ENCODE measurements at places on chromosomes 5 and 9.

DNA sequence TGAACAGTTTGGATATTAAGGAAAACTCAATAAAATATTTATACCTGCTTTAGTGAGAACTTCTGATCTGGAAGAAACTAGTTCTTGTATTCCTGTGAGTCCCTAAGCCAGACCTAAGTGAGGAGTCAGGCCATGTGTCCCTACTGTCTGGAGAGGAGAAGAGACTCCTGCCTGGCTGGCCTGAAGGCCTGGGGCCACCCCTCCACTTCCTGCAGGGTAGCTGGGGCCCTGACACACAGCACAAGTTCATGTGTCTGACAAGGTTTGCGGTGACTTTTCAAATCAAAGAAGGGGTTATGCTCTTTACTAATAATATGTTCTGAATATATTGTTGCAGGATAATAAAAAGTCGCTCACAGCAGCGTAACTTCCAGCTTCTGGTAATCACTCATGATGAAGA, 16.1 kb upstream of the IL13 start:
- DNase-seq: no peak

DNA sequence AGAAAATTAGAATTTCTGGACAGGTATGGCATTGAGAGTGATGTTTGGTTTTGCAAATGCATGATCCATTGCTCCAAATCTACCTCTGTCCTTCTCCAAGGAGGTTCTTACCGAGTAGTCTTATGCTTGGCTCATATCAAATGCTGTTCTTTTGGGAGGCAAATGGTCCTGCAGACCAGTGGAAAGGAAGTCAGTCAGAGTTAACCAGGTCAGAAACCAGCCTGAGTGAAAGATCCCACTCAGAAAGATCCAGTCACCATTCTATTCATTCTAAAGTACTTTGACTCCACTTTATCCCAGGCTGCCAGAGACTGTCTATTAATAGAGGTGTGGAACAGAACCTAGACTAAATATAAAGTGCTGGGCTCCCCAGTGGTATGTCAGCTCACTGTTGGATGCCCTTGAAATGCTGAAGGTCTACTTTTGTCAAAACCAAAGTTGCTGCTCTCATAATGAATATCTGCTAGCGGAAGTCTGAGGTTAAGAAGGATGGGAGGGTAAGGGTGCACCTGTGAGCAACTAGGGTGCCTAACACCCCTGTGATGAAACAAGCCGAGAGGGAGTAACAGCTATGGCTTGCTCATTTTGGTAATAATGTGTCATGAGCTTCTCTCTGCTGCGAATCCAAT, 302.2 kb downstream of the ZNF608 start:
- no peak for DNase-seq

DNA sequence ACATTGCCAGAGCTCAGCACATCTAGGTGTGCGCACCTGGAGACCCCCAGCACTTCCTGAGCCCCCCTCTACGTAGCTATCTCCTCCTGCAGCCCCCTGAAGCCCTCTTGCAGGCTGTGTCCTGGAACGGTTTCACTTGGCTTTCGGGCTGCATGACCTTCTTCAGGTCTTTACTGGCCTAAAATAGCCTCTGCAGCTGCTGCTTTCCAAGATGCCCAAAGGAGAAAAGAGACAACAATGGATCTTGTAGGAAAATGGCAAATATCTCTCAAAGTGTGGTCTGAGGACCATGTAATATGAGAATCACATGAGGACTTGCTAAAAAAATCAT, 6.6 kb upstream of the ERMP1 start:
- no peak for DNase-seq

GRCh38 chr5:54388409-54388808, 67.1 kb upstream of the HSPB3 start:
- no peak for DNase-seq

GRCh38 chr9:95813923-95814322, 61.6 kb upstream of the ERCC6L2 start:
- no peak for DNase-seq

GRCh38 chr5:52481201-52481600, 306.5 kb upstream of the ITGA1 start:
- DNase-seq: no peak

GRCh38 chr9:129161534-129161837, 16.6 kb downstream of the IER5L start:
- DNase-seq: no peak

- no peak for DNase-seq
Observed at GRCh38 chr9:113227436-113227835, 6.1 kb downstream of the SLC31A1 start.

- no peak for DNase-seq
Observed at GRCh38 chr5:145791866-145792265, 43.3 kb downstream of the PRELID2 start.
